Esophagus mucosa (tissue), 1 donor: ENCODE measurements at places on chromosomes 4 and X.

DNA sequence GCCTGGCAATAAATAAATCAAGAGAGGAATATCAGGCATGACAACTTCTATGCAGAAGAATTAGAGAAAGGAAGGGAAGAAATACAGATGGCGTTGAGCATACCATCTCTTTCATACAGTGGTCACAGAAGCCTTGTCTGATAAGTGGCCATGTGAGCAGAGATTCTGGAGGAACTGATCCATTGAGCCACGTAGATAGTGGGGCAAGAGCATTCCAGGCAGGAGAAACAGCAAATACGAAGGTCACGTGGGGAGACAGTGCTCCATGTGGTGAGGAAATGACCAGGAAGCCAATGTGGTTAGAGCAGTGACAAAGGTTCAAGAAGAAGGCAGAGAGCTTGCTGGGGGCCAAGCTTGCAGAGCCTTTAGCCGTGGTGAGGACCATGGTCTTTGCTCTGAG, 226.7 kb upstream of the NOCT start:
- ATAC-seq = no peak

- no peak for ATAC-seq
Observed at GRCh38 chrX:18174971-18175370, 45.7 kb downstream of the BEND2 start.

DNA sequence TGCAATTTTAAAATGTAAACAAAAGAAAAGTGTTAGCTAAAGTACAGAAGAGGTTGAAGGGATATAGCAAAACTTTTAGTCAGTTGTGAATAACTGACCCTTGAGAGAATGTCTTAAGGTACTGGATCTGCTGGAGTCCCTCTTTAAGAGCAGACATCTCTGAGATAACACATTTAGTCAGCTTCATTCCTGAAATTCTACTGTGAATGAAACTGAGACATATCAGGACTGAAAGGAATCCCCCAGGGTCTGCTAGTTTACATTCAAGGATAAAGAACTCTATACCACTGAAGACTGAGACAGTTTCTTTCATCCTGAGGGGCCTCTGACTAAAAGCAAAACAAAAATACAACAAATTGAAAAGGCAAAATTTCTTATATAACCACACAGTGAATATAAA, 54.4 kb downstream of the PGRMC1 start:
- ATAC-seq = no peak

DNA sequence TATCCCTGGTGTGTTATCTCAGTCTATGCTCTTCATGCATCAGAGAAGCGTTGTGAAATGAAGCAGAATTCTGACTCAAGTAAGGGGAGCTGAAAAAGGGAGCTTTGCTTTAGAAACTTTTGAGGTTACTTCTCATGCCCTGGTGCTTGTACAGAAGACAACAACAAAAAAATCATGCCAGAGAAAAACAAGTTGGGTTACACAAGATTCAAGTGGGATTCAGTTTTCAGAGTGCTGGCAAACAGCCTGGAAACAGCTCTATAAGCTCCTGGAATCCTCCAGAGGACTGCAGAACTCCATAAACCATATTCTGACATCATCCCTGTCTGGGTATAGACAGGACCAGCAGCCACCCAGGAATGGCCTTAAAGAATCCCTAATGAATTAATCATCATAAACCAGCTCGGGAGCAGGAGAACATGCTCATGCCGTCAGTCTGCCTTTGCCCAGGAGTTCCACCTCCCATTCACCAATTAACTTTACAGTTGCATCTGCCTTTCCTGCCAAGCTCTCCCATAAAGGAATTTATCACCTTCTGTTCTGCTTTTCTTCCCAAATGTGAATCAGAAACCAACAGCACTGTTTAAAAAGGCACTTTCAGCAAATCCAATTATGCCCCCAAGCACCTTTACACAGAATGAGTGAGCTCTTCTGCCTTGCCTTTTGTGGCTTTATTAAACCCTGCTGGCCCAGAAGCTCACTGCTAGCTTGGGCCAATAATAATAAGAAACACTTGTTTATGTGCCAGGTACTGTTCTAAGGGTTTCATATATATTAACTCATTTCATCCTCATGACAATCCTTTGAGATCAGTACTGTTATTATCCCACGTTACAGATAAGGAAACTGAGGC, 54.5 kb upstream of the FBXW7 start:
- ATAC-seq = peak; percentile 92

DNA sequence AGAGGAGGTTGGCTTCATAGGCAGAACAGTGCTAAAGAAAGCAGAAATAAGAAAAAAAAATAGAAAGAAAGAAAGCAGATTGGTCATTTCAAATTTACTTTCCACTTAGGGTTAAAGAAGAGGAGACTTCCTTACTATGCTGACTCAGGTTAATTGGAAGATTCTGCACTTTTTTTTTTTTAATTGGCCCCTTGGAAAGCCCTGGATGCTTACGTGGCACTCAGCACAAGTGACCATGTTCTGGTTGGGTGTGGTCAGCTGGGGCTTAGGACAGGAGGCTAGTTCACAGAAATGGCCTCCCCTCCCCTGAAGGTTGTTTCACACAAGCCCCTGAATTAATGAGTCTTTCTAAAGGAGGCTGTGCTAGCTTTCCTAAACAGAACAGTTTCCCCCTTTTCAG, 14.5 kb downstream of the MAGEA9B start:
- ATAC-seq = no peak

DNA sequence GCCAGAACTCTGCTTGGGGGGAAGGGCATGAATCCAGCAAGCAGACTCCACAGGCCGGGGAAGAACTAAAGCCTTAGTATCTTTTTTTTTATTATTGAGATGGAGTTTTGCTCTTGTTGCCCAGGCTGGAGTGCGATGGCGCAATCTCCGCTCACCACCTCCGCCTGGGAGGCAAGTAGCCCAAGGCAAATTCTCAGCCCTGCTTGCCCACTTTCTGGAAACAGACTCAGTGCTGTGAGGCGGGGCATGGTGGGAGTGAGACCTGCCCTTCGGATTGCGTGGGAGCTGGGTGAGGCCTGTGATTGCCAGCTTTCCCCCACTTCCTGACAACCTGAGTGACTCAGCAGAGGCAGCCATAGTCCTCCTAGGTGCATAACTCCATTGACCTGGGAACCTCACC, 348.8 kb downstream of the GASK1B start:
- ATAC-seq = no peak
